Upper lobe of left lung (tissue), 6 donors: ENCODE measurements at places on chromosomes 7 and 10. TPM values are rescaled to one million over a fixed set of nuclear protein-coding genes. Genes with fewer than 3 reads are reported as not detected.

DNA sequence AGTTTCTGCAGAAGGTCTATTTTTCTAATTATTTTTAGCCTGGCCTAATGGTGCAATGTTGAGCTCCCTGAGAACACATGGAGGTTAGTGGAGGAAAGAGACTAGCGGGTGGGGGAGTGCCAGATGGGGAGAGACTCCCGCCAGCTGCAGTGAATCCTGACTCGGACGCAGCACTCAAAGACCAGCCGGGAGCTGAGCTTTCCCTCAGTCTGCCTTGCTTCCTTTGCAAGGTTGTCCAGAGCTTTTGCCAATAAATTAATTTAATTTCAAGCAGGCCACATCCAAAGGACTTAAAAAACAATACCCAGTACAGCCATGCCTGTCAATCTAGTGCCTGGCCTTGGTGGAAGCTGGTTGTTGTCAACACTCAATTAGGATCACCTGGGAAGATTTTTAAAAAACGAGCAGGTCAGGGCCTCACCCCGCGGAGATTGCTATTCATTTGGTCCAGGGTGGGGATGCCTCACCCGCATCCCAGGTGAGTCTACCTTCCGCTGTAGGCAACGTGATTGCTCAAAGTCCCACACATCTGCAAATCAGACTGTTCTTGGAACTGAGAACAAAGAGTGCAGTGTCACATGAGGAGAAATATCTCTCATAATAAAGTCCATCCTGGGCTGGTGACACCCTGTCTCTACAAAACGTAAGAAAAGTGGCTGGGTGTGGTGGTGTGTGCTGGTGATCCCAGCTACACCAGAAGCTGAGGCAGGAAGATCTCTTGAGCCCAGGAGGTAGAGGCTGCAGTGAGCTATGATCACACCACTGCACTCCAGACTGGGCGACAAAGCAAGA lies 4.0 kb downstream of the CLRN3 start:
- H3K27me3 ChIP-seq: no peaks in the 10 kb centered on the region
- no peaks in the 10 kb centered on the region for H3K36me3 ChIP-seq
- H3K27ac ChIP-seq: no peak overlapping the region
- peaks cover 6% of the 10 kb centered on the region for H3K4me1 ChIP-seq
- DNase-seq: no peak

FAM25G gene
- total RNA-seq: not detected

OPN1SW gene
- total RNA-seq: not detected

DNA sequence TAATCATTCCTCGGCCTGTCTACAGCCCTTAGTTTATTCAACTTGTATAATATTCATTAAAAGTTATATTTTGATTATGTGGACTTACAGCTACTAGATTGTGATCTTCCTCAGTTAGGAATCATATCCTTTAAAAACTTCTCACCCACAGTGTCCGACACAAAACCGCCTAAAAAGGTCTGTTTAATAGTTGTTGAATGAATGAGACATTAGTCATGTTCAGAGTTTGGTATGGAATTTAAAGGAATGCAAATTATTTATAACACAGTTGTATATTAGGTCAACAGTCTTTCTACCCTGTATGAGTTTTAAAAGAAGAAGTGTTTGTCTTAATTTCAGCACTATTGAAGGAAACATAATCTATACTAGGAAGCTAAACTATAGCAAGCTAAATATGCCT lies 390.0 kb downstream of the ARL4A start:
- no peak overlapping the region for H3K27ac ChIP-seq
- H3K4me3 ChIP-seq: no peak overlapping the region
- H3K36me3 ChIP-seq: no peaks in the 10 kb centered on the region
- H3K4me1 ChIP-seq: no peaks in the 10 kb centered on the region
- no peak for DNase-seq

DNA sequence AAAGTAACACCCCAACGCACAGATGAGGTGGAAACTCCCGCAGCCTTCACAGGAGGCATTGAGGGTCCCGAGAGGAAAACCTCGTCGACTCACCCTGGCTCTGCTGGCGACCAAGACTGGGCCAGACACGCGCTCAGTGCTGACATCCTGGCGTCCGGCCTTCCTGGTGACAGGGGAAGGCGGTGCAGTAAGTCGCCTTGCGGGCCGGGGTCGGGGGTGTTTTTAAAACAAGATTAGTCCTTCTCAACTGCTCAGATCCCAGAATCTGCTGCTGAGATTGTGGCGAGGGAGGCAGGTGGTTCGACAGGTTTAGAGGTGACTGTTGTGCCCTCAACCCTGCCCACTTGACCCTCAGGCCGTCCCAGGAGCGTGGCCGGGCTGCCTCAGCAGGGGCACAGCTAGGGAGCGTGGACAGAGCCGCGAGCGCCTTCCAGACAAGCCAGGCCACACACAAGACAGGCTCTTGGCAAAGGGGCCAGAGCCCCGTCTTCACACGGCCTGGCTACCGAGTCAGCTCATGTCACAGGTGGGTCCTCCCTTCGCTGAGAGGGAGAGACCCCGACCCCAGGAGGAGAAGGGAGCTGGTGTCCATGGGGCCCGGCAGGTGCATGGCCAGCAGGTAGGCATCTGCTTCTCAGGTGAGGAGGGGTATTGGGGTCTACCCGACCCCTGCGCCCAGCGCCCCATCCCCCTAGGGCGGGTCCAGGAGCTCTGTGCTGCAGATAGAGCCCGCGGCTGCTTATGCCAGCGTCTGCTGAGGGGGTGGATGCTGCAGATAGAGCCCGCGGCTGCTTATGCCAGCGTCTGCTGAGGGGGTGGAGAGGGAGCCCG lies 81.6 kb downstream of the DNAJB6 start:
- H3K36me3 ChIP-seq: peaks cover 31% of the 10 kb centered on the region
- H3K4me1 ChIP-seq: no peaks in the 10 kb centered on the region
- no peak overlapping the region for H3K4me3 ChIP-seq
- no peaks in the 10 kb centered on the region for H3K27me3 ChIP-seq
- DNase-seq: no peak

GRCh38 chr7:26201247-26202018 lies at the start of gene CBX3:
Gene CBX3 (plus strand): TSS chr7:26201745. CDS start chr7:26202999, 1,254 bp downstream.
- H3K36me3 ChIP-seq: peaks cover 18% of the 10 kb centered on the region
- H3K27me3 ChIP-seq: no peaks in the 10 kb centered on the region
- peak; percentile 96 for DNase-seq
- H3K27ac ChIP-seq: peak within 1 kb of the TSS; percentile 100
- H3K4me3 ChIP-seq: peak within 1 kb of the TSS; percentile 92
- H3K4me1 ChIP-seq: peaks cover 39% of the 10 kb centered on the region

- H3K27ac ChIP-seq: no peak overlapping the region
- peak; percentile 35 for DNase-seq
- peak overlapping the region; percentile 56 for H3K4me3 ChIP-seq
- H3K27me3 ChIP-seq: peaks cover 3% of the 10 kb centered on the region
- H3K36me3 ChIP-seq: no peaks in the 10 kb centered on the region
These were observed 1.7 kb upstream of the LFNG start for GRCh38 chr7:2517678-2518507.

AFAP1L2 gene
- 6.9 TPM for total RNA-seq

DNA sequence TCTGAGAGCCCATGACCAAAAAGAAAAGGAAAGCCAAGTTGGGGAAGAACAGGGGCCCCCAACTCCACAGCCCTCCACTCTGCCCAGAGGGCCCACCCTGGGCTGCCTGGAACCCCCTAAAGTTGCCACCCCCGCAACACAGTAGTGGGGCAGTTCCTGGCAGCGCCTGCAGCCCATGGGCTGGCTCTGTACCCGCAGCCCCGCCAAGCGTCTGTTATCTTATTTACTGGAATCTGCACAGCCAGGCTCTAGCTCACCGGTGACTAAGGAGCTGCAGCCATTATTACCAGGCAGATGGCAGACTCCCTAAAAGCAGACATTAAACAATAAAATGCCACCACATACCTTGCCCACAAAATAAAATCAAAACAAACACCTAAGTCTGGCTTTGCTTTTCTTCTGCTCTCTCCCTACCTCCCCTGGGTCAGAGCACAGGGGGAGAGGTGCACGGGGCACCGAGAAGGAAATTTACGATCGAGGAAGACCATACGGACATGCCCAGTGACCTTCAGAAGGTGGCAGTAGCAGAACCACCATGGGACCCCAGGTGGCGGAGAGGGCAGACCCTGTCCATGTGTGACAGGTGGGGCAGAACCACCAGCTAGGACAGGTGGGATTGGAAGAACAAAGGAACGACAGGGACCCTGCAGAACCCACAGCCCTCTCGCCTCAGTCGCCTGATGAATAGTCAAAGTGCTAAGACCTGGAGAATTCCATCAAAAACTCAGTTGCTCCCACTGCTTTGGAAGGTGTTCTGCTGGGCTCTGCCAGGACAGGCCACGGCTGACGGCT lies 66.3 kb downstream of the PRKAG2 start:
- no peak for DNase-seq
- no peak overlapping the region for H3K27ac ChIP-seq
- no peak overlapping the region for H3K4me3 ChIP-seq
- H3K36me3 ChIP-seq: no peaks in the 10 kb centered on the region
- H3K27me3 ChIP-seq: no peaks in the 10 kb centered on the region

TDRD1 gene
- total RNA-seq: not detected

DNA sequence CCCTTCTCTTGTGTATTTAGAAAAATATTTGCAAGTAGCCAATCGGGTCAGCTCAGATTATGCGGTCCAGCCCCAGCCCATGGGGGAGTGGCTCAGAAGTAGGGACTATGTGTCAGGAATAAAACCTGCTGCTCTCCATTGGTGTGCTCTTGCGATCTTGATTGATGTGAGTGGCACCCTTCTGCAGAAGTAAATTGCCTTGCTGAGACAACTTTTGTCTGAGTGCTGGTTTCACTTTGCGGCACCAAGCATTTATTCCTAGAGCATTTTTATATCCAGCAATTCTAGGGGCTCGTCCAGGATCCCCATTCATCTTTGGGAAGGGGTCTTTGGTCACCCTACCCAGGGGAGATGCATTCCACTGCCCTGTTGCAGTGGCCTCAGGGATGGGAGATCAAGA lies 26.1 kb upstream of the FAM221A start:
- H3K27me3 ChIP-seq: no peaks in the 10 kb centered on the region
- no peak for DNase-seq
- no peak overlapping the region for H3K27ac ChIP-seq
- H3K36me3 ChIP-seq: no peaks in the 10 kb centered on the region
- H3K4me3 ChIP-seq: no peak overlapping the region
- no peaks in the 10 kb centered on the region for H3K4me1 ChIP-seq

HOXA13 gene
- total RNA-seq: not detected

GRCh38 chr7:67866054-67866453 lies 869.4 kb downstream of the TYW1 start:
- H3K4me1 ChIP-seq: no peaks in the 10 kb centered on the region
- H3K36me3 ChIP-seq: no peaks in the 10 kb centered on the region
- no peak overlapping the region for H3K27ac ChIP-seq
- no peak for DNase-seq
- no peak overlapping the region for H3K4me3 ChIP-seq
- H3K27me3 ChIP-seq: no peaks in the 10 kb centered on the region

- no peak overlapping the region for H3K4me3 ChIP-seq
- H3K27ac ChIP-seq: no peak overlapping the region
- H3K27me3 ChIP-seq: no peaks in the 10 kb centered on the region
These were observed 53.3 kb downstream of the C10orf90 start for GRCh38 chr10:126617208-126617607.

GRCh38 chr10:42532996-42533395 lies 105.4 kb downstream of the ZNF33B start:
- no peak for DNase-seq
- no peaks in the 10 kb centered on the region for H3K27me3 ChIP-seq
- H3K36me3 ChIP-seq: peaks cover 4% of the 10 kb centered on the region
- H3K4me3 ChIP-seq: no peak overlapping the region

SBDS gene
- 115 TPM for total RNA-seq

PTER gene
- total RNA-seq: 20.1 TPM

DNA sequence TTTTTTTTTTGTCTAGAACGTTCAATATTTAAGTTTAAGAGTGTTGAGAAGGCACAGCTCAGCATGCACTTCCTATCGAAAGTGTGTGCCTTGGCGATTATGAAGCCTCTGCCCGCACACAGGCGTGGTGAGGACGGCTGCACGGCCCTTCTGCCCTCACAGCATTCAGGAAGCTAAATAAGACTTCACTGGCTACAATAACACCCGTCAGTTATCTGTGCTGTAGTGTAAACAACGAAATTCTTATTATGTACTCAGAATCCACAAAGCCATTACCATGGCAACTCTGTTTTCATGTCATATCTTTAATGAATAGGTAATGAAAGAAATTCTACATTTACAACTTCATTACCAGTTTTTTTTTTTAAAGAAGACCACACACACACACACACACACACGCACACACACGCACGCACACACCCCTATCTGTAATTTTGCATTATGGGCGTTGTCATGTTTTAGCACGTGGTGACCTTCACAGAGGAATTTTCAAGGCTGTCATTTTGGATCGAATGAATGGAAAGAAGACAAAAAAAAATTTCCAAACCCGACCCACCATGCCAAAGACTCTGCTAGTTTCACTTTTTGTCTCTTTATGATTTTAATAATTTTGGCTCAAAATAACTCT lies 254.8 kb upstream of the CTBP2 start:
- no peak for DNase-seq
- H3K27ac ChIP-seq: no peak overlapping the region
- peak overlapping the region; percentile 15 for H3K4me3 ChIP-seq
- H3K27me3 ChIP-seq: no peaks in the 10 kb centered on the region

- H3K27me3 ChIP-seq: peaks cover 4% of the 10 kb centered on the region
- no peak overlapping the region for H3K27ac ChIP-seq
- DNase-seq: no peak
- peaks cover 8% of the 10 kb centered on the region for H3K4me1 ChIP-seq
These were observed 4.0 kb downstream of the BICC1 start for GRCh38 chr10:58516671-58517070.

SMC3 gene
- 24.3 TPM for total RNA-seq

TMEM236 gene
- total RNA-seq: 4.6 TPM

DNA sequence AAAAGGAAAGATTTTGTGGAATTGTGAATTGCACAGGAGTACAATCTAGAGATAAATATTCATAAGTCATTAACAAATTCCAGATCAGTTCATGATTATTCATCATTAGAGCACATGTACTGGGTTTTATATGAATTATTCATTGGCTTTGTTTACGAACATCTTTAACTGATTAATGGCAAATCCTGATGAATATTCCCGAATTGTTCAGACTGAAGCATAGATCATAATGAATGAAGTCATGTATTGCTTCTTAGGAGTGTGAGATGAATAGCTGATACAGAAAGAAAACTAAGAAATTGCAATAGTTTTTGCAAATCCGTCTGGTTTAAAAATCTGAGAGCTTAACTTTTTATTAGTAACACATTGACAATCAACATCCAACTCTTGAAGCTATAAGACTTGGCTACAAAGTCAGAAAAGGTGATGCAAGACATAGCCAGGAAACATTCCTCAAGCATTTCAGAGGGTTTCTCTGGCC lies 183.6 kb upstream of the DGKB start:
- no peaks in the 10 kb centered on the region for H3K36me3 ChIP-seq
- H3K27ac ChIP-seq: no peak overlapping the region
- no peak overlapping the region for H3K4me3 ChIP-seq
- H3K4me1 ChIP-seq: no peaks in the 10 kb centered on the region
- H3K27me3 ChIP-seq: no peaks in the 10 kb centered on the region
- no peak for DNase-seq
